ENCODE measurements at places on chromosomes 13 and 19.

- DNase-seq, result no peak
Measured at GRCh38 chr13:53445686-53446085, 417.1 kb downstream of the OLFM4 start.

DNA sequence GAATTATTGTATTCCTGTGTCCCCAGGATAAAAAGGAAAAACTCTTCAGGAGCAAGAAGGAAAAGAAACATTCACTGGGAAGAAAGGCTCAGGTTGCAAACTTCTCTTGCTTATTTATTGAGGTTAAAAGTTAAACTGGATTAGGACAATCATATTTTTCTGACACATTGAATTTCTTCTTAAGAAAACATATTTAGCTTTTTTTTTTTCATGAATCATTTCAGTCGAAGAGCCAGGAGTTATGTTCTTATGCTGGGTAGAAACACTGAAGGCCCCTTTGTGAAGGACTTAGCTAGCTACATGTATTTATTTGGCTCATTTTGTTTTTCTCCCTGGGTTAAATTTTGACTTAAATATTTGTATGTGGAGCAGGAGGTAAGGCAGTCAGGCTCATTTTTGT, 434.0 kb downstream of the KLF5 start:
- DNase-seq, result no peak

DNA sequence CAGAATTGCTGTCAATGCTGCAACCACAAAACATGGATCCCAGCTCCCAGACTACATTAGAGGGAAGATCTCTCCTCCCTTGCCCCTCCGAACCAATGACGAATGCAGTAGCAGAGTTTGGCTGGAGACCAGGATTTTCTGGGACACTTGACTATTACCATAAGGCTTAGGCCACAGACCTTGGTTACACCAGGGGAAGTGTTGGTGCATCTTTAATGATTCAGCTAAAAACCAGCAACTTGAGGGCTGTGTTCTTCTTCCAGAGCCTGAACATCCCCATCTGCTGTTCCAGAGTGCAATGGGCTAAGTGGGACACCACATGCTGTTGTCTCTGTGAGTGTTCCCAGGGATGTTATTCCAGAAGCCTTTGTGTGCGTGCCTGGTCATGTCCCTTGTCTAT, 528.2 kb downstream of the LMO7 start:
- no peak for DNase-seq

DNA sequence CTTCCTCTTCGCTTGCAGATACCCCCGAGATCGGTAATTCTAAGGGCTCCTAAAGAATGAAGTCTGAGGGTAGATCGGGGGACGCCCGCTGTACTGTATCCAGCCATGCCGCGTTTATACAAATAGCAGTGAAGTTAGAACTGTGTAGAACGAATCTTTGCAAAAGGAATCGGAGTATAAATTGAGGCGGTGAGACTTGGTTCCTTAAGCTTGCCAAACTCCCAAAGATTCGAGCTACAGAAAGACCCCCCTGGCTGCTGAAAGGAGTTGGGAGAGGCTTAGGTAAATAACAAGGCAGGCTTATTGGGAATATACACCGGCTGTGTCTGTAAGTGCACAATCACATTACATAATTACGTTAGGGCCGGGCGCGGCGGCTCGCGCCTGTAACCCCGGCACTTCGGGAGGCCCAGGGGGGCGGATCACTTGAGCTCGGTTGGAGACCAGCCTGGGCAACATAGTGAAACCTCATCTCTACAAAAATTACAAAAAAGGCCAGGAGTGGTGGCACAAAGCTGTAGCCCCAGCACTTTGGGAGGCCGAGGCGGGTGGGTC, 12.2 kb downstream of the TMEM160 start:
- no peak for DNase-seq

DNA sequence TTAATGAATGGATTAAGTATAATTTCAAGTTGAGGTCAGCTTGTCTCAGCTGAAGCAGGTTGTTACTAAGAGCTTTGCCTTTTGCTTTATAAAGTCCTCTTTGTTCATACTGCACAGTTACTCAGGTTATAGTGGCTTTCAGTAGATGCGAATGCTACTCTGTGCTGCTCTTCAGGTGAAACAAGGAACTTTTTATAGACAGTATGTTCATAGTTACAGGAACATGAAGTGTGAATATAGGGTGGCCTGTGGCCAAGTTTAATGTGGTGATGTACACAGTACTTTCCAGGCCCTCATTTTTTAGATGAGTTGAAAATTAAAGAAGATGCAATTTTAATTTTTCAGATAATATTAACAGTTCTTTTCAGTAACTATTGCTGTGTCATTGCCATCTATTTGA, 20.8 kb downstream of the SUGT1 start:
- no peak for DNase-seq
